T follicular helper cell (primary cell): ENCODE measurements at places on chromosomes 3 and 15.
A peak's percentile ranks its signal among the peaks of the same experiment; 100 is the strongest.

DNA sequence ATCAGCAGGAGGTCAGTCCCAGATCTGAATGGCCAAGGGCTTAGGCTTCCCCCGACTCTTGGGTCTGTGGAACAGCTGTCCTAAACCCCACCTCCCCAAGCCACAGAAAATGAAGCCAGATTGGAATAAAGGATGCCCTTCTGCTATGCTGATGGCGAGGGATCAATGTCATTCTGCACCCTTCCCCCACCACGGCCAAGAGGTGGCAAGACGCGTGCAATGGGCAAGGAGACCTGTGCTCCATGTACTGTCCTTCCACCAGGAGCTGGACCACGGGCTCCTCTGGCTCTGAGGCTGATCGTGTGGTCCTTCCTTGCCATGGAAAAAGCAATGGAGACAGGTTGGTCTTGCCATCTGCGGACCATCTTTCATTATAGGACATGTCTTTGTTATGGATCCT lies 32.6 kb upstream of the TBC1D21 start:
- no peak for DNase-seq

DNA sequence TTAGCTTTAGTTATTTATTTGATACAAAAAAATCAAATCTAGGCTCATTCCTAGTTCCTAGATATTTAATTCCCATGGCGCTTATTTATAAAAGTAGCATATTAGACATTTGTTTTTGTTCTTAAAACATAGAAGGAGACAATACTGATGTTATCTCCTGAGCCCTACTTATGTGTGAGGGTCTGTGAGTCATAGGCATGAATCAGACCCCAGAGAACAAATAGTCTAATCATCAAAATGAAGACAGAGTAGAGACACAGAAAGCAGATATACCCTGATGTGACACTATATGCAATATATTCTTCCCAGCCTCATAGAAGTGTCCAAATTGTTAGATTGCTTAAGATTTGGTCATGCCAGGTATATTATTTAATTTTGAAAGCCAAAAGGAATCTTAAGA lies 44.9 kb downstream of the PEX5L start:
- DNase-seq, result no peak

DNA sequence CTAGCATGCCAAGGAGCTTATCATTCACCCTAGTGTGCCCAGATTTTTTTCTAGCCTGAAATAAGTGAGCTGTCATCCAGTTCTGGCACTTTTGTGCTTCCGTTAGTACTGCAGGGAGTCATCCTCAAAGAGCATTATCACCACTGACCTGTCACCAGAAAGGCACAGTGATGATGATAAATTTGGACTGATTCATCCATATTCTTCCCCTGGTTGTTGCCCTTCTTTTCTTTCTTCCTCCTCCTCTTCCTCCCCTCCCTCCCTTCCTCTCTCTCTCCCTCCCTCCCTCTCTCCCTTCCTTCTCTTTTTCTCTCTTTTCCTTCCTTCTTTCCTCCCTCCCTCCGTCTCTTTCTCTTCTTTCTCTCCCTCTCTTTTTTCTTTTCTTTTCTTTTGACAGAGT lies 21.3 kb downstream of the SLC35G2 start:
- DNase-seq, result no peak

GRCh38 chr3:10194328-10195071 lies 29.8 kb downstream of the IRAK2 start:
- no peak for DNase-seq

- DNase-seq, result peak; percentile 74
Measured at GRCh38 chr3:50260027-50260941, 8.7 kb upstream of the SEMA3B start.

DNA sequence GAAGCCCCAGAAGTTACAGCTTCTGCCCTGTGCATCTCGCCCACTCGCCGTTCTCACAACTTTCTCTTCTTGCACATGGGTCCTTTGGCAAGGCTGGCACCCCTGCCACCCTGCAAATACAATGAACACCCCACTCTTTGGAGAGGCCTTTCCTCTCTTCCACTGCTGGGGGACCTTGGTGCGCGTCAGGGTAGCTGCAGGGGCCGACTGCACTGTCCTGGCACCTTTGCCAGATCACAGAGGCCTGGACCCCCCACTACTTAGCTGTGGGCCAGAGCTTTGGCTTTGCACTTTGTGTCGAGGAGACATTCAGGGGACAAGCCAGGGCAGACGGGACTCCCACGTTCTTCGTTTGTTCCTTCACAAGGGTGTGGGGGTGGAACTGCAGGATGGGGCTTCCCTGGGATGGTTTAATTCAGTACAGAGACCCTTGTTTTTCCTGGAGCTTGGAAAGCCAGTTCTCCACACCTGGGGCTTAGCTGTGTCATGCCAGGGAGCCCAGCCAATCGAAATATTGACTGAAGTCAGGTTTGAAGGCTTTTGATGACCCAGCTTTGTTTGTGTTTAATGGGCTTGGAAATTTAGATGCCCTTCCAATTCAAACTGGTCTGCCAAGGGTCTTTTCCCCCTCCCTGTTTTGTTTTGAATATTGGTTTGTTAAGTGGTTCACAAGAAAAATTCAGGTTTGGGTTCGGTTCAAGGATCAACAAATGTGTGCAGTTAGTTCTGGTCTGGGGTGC lies 256.1 kb upstream of the TLE3 start:
- DNase-seq, result no peak

- no peak for DNase-seq
Measured at GRCh38 chr3:184237211-184237610, 7.8 kb downstream of the VWA5B2 start.

GRCh38 chr3:136106101-136106500 lies 90.0 kb downstream of the MSL2 start:
- DNase-seq, result no peak

GRCh38 chr3:151119188-151119587 lies 33.7 kb downstream of the MED12L start:
- DNase-seq, result no peak

DNA sequence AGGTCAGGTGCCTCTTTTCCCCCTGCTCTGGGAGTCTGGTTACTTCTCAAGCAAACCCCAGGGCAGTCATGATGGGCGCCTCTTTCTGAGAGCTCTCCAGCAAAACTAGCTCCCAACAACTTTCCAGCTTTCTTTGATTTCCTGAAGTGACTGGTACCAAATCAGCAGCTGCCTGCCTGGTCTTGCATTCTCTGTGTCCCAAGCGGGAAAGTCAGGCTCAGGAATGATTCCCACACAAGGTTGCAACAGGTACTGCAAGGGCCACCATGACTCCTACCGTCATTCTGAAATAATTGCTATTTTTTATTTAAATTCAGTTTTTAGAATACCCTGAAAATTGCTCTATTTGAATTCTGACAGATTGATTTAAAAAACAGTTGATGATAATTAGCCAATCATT lies 658.7 kb downstream of the SQOR start:
- DNase-seq, result no peak
